ENCODE measurements at places on chromosomes 4 and X.

GRCh38 chrX:120463241-120463640 is 5.9 kb downstream of the LAMP2 start:
- no peak for DNase-seq

DNA sequence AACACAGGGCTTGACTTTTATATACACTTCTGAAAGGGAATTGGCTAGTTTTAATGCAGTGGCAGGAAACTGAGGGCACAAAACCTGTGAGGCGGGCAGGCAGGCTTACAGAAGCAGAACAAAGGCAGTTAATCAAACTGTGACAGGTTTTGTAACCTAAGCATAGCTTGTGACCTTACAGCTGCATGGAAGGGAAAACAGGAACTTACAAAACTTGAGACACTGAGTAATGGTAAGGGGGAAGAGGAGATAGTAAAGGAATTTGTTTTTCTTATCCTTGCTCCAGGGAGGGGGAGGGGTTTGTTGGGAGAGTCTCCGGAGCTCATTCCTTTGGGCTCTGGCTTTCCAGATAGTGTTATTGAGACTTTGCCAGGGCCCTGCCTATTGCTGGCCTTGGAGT is 55.6 kb downstream of the SLITRK4 start:
- no peak for DNase-seq

GRCh38 chrX:129717892-129718291 is 20.9 kb upstream of the XPNPEP2 start:
- no peak for DNase-seq

- no peak for DNase-seq
Measured at GRCh38 chr4:152189451-152190179, 346.3 kb downstream of the FBXW7 start.

DNA sequence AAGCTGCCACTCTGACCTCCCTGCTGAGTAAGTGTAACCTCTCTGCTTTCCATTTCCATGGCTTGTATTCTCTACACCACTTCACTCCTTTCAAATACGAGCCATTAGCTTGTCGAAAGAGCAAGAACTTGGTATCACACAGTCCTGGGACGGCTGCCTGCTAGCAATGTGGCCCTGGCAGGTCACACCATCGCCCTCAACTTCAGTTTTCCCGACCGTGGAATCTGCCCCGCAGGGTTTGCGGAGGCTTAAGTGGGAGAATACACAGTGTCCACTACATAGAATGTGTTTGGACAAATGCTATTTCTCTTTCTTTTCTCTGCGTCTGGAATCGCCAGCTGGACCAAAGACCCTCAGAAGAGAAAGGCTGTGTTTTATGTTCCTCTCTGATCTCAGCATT is 78.6 kb upstream of the STOX2 start:
- DNase-seq: no peak

- no peak for DNase-seq
Measured at GRCh38 chr4:175773566-175773965, 38.5 kb downstream of the GPM6A start.

GRCh38 chr4:184819786-184820185 is 6.0 kb downstream of the ACSL1 start:
- no peak for DNase-seq

- no peak for DNase-seq
Measured at GRCh38 chrX:110159235-110159634, 156.3 kb downstream of the TMEM164 start.

GRCh38 chrX:48520976-48521352 is 644 bp upstream of the EBP start:
- DNase-seq: no peak

- no peak for DNase-seq
Measured at GRCh38 chrX:12372111-12372510, 233.8 kb downstream of the FRMPD4 start.

GRCh38 chr4:102431608-102431961 is 69.6 kb upstream of the NFKB1 start:
- DNase-seq: no peak

DNA sequence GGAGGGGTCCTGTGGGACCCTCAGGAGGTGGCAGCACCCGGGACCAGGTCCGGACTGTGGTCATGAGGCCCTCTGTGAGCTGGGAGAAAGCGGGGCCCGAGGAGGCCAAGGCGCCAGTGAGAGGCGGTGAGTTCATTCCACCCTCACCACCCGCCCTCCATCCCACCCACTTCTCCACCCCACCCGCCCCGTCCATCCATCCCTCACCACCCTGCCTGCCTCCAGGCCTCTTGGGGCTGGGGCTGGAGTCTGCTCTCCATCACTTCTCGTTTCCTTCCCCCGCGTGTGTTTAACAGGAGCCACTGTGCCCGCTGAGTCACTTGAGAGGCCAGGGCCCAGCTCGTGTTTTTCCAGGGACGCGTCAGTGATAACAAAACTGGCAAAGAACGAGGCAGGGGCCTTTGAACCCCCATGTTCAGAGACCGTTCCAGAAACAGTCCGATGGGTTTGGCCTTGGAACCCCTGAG is 6.2 kb downstream of the SH3TC1 start:
- DNase-seq: no peak

- no peak for DNase-seq
Measured at GRCh38 chr4:168397611-168398169, 79.1 kb upstream of the DDX60 start.

DNA sequence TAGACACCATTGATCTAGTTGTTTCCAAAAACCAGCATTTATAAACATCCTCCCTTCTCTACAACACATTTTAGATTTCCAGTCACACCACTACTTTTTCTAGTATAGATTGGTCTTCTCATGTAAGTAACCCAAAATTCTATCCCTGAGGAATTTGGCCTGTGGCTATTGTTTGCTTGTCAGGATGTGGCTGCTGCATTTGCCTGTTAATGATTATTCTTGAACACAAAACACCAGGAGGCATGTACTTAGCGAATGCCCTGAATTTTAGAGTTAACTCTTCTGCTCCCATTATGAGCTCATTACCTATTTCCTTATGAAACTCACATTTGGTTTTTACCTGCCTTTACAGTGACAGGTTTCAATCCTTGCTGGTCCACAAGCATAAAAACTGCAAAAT is 102.0 kb upstream of the FSTL5 start:
- DNase-seq: no peak

GRCh38 chrX:36035550-36035949 is 116.0 kb downstream of the CFAP47 start:
- DNase-seq: no peak

DNA sequence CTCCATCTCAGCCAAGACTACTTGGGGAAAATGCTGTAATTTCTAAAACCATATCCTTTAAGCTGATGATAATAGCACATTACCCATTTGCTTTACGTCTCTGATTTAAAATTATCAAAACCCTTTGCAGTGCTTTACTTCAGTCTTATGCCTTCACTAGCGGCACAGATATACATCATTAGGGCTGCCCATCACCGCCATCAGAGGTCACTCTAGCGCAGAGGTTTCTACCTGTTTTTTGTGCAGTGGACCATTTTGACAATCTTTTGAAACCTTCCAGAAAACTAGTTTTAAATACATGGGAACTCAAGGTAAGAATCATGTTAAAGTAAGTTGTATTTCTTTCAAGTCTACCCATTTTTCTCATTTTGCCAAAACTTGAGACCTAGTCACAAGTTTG is 592.5 kb downstream of the PPARGC1A start:
- no peak for DNase-seq

DNA sequence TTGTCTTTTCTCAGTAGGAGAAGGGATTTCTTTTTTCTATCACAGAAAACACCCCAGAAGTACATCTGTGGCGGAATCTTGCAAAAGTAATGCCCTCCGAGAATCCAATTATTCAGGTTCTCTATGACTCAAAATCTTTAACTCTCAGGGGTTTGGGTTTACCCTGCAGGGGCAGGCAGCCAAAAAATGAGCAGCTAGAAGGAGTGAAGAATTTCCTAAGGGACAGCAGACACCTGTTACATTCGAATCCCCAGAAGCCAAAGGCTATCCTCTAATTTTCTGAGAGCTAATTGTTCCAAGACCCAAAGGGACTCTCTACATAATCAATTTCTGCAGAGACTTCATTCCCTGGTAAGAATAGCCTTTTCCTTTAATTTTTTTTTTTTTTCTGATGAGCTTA is 27.5 kb upstream of the CBR4 start:
- DNase-seq: no peak

- no peak for DNase-seq
Measured at GRCh38 chrX:123256378-123256777, 72.3 kb downstream of the GRIA3 start.

- no peak for DNase-seq
Measured at GRCh38 chr4:110396963-110397362, 79.0 kb upstream of the ENPEP start.

- DNase-seq: peak; percentile 10
Measured at GRCh38 chrX:120560405-120560841, 339 bp downstream of the CUL4B start.

DNA sequence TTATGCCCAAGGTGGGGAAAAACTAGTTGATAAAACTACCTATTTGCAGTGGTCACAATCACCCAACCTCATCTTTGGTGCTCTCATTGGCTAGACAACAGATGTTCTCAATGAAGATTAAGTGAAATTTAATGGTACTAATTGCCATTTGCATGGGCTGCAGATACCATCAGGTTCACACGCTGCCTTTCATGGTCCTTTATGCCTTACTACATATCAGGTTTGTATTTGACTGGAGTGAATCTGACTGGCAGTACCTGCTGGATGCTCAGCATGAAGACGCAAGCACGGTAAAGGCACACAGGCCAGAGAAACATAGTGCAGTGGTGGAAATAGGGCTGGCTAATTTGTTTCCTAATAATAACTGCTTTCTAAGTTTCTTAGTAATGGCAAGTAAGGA is 48.3 kb downstream of the DCX start:
- no peak for DNase-seq

GRCh38 chrX:152165033-152165743 is 26.8 kb upstream of the MAGEA10 start:
- DNase-seq: no peak

- DNase-seq: no peak
Measured at GRCh38 chr4:1783015-1783414, 10.1 kb upstream of the FGFR3 start.

DNA sequence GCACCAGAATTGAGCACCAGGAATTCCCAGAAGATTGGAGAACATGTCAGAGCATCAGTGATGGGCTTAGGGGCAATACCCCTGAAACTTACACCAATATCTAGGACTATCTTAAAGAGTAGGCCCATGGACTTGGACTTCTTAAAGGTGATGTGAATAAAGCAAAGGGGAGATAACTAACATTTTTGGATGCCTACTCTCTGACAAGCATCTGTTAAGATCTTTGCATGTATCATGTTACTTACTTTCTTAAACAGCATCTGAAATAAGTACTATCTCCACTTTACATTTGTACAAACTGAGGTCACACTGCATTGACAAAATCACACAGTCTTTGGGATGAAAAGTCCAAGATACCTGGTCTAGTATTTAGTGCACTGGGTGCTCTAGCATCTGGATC is 258.6 kb upstream of the ARSJ start:
- DNase-seq: no peak

DNA sequence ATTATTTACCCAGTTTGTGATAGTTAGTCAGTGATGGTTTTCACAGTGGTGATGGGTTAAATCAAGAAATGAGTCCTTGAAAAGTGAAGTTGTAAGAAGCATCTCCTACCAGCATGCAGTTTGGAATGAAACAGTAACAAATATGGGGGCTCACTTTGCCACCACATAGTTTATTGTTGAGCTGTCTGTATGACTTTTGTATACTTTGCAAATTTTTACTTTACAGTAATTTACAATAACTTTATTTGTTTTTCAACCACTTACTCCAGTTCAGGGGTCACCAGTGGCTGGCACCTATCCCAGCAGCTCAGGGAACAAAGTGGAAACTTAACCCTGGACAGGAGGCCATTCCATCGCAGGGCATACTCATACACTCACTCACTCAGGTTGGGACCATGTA is 64.5 kb upstream of the ANKRD50 start:
- DNase-seq: no peak

- DNase-seq: no peak
Measured at GRCh38 chr4:76703123-76703490, 194.8 kb downstream of the SOWAHB start.

GRCh38 chr4:177789610-177790009 is 347.4 kb upstream of the AGA start:
- no peak for DNase-seq

GRCh38 chr4:20356565-20356964 is 104.9 kb downstream of the SLIT2 start:
- DNase-seq: no peak

GRCh38 chr4:7397206-7398103 is 37.3 kb downstream of the PSAPL1 start:
- DNase-seq: no peak

- peak; percentile 9 for DNase-seq
Measured at GRCh38 chr4:150395872-150396271, 186.1 kb upstream of the MAB21L2 start.

- no peak for DNase-seq
Measured at GRCh38 chrX:29299684-29300083, 712.4 kb downstream of the IL1RAPL1 start.

- DNase-seq: no peak
Measured at GRCh38 chr4:120081726-120082125, 15.1 kb upstream of the MAD2L1 start.

- no peak for DNase-seq
Measured at GRCh38 chrX:3326681-3327080, 19.8 kb downstream of the MXRA5 start.

- no peak for DNase-seq
Measured at GRCh38 chr4:99628040-99628439, 29.6 kb downstream of the C4orf54 start.

GRCh38 chrX:40550066-40550465 is 30.7 kb upstream of the ATP6AP2 start:
- DNase-seq: no peak

DNA sequence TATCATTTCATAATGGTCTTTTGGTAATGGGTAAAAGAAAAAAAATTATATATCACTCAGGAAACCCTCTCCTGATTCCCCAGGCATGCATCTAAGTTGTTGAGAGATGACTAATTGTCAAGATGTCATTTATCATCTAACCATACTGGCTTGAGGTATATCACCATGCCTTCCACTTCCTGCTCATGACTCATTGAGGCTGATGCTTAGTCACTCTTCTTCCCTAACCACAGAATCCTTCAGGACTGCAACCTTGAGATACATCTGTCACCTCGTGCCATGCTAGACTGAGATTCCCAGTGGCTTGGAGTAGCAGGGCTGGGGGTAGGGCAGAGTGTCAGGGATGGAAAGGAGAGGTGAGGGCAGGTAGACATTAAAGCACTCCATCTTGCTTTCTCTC is 782.5 kb upstream of the INTU start:
- no peak for DNase-seq

- no peak for DNase-seq
Measured at GRCh38 chr4:120209706-120210105, 143.1 kb upstream of the MAD2L1 start.

Measured in stimulated activated effector memory CD8-positive, alpha-beta T cell treated with anti-CD3 and anti-CD28 coated beads, Interleukin-12 subunit alpha, Interleukin-12 subunit beta, amount 100 ng/mL, for 72 hours (primary cell).